HL-60 (cell line): ENCODE measurements at places on chromosomes 5 and 9.

- DNase-seq: no peak
Measured at GRCh38 chr5:173163219-173163618, 18.9 kb downstream of the BNIP1 start.

- no peak for DNase-seq
Measured at GRCh38 chr9:107933516-107933915, 443.9 kb upstream of the KLF4 start.

- DNase-seq: no peak
Measured at GRCh38 chr5:125487231-125487630, 740.8 kb upstream of the ZNF608 start.

DNA sequence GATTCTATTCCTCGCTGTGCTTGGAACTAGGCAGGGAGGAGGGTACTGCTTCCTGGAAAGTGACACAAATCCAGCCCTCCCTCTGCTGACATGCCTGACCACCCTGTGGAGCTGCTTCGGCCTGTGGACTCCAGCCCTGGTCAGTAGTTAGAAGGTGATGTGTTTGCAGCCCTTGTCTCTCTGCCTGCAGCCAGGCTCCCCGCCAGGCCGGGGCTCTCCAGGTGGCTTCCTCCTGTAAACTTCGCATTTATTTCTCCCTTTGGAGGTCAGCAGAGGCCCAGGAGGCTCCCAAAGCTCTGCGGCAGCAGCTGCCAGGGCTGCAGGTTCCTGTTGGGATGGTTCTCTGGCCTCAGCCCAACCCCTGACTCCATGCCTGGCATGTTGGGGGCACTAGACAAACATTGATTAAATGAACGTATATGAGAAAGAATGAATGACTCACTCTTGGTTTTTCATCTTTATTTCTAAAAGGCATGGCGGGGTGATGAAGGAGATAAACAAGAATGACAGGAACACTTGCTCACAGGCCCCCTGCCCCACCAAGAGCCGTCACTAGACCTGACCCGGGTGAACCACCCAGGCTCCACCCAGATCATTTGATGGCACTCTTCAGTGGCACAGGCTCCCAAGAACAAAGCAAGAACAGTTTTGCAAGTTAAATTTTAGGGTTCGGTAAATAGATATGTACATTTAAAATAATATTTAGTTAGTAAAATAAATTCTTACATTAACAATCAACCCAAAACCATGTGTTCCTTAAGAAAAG is 8.4 kb upstream of the IRX2 start:
- no peak for DNase-seq

GRCh38 chr5:174549254-174549653 is 175.1 kb upstream of the MSX2 start:
- no peak for DNase-seq

DNA sequence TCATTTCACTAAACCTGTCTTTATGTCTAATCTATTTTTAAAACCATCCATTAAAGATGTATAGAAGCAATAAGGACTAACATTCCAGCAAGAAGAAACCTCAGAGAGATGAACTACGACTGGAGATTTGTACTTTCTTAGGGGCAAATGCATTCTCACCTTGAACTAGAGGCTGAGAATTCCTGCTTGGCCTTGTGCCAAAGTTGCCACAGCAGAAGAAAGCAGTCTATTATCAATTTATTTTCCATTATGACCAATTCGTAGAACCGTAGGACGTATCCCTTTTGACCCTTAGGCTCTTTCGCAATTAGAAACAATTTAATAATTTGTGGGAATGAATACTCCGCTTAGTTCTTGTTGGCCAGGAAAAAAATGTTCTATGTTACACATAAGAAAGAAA is 1647.4 kb upstream of the CDH9 start:
- no peak for DNase-seq

DNA sequence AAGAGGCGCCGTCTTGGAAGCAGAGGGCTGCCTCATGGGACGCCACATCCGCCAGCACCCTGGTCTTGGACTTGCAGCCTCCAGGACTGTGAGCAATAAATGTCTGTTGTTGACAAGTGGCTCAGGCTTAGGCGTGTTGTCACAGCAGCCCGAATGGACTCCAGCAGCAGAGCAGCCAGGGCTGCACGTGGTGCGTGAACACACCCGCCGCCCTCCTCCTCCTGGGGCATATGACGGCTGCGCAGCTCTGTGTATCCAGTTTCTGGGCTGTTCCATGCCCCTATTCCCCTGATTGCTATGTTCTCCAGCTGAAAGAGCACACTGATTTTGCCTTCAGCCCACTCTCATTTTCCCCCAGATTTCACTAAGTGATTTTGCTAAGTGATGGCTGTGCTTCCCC is 36.0 kb upstream of the CLPTM1L start:
- DNase-seq: no peak
